Mesendoderm (in vitro differentiated cells): ENCODE measurements at places on chromosomes 3 and 15.
A peak's percentile ranks its signal among the peaks of the same experiment; 100 is the strongest.

GRCh38 chr15:58324533-58324932 lies 107.3 kb upstream of the LIPC start:
- DNase-seq: no peak

DNA sequence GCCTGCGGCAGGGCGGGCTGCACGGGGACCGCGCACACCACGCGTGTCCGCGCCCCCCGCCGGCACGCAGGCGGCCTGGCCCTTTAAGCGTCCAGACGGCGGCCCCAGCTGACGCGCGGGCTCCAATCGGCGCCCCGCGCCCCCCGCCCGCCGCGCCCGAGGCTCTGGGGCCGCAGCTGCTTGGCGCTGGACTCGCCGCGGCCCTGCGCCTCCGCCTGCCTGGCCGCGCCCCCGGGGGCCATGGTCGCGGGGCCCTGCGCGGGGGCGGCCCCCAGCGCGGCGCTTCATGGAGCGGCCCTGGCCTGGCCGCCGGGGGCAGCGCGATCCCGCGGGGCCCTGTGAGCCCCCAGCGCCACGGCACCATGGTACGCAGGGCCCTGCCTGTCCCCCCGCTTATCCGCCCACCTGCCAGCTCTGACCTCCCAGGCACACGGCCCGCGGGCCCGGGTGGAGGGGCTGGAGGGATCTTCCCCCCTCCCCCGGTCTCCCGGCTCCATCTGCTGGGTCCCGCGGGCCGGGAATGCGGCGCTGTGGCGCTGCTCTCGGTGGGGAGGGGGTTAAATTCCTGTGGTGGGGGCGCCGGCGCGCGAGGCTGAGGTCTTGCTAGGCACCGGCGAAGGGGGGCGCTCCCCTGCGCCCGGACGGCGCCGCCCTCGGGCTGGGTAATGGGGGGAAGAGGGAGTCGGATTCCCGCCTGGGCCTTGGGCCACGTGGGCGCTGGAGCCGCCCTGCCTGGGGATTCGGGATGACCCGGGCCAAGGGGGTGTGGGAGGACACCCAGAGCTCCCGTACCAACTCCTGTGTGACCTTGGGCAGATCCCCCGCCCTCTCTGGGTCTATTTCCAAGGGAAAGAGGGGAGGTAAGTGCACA lies 1.1 kb downstream of the ZBTB47 start:
- peak; percentile 91 for DNase-seq

DNA sequence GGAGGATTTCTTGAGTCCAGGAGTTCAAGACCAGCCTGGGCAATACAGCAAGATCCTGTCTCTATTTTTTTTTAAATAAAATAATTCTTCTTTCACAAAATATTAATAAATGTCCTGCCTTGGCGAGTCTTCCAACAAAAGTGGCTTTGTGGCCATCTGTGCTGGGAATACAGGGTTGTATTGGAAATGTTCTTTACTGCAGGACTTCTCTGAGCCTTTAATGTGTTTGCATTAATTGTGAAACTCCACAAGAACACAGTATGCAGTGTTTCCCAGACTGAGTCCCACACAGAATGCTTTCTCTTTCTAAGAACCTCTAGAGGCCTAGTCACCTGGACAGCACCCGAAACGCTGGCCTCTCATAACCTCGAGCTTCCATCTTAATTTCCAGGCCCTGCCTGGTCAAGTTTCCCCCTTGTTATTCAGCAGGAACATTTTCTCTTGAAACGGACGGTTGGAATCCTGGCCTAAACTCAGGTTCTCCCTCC lies 85.4 kb upstream of the ARRDC4 start:
- no peak for DNase-seq

- DNase-seq: no peak
These were observed 401.9 kb upstream of the TPRG1 start for GRCh38 chr3:188769831-188770230.

DNA sequence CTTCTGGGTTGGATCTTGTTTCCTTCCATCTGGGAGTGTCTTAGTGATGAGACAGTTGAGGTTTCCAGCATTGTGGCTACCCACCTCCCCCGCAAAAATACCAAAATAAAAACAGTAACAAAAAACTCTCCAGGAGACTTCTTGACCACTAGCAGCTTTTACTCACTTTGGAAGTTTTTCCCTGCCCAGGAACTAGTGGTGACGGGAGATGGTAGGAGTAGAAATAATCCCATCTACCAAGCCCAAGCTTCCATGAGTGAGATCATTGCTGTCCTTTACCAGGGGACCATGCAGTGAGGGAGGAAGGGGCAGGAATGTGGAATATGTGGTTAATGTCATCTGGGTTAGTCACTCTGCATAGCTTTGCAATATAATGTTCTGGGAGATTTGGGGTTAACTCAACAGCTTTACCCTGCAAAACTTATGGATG lies 187.7 kb downstream of the ITPR1 start:
- peak; percentile 84 for DNase-seq
